ENCODE measurements at places on chromosomes 3 and 15.
A peak's percentile ranks its signal among the peaks of the same experiment; 100 is the strongest.

DNA sequence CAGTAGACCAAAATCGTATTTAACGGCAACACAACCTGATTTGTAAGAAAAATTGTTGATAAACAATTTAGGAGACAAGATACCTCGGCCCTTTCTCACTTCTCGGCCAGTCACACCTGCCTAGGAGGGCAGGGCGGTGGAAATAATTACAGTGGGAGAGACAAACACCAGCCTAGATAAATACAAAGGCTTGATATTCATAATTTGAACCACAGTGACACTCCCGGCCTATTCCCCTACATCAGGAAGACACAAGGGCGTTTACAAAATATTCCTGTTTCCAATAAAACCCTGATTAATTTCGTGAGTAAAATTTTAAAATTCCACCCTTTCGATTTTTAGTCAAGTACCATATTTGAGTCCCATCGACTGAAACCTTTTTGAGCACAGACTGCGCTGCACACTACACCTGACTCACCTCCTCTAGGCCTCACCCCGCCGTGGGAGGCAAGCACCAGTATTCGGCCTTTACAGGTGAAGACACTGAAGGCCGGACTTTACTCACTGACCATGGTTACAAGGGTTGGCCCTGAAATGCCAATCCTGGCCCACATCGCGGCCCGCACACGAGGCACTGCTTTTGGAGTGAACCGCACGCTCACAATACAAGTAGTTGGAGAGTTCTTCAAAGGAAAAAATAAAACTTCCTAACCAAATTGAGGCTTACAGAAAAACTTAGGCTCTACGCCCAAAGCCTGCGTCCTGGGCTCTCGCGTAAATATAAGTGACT lies 794 bp downstream of the ARPP19 start:
- DNase-seq: no peak

DNA sequence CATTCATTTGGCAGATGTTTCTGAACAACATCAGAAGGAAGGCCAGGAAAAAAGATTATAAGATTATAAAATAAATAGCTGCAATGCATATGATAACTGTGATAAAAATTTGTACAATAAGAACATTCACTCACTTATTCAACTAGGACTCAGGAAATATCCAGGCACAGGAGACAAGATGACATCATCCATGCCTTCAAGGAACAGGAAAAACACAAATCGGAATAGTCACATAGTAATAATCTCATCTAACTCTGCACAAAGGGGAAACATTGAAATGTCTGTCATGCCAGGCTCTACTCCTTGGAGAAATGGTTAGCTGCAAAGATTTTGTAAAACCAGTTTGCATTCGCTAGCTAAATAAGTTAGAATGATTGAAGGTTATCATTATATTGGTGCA lies 233.5 kb upstream of the AGTR1 start:
- DNase-seq: no peak

- DNase-seq: no peak
Observed at GRCh38 chr3:110504401-110504800, 567.2 kb upstream of the NECTIN3 start.

GRCh38 chr3:47319956-47320355 lies 37.2 kb downstream of the KLHL18 start:
- no peak for DNase-seq

DNA sequence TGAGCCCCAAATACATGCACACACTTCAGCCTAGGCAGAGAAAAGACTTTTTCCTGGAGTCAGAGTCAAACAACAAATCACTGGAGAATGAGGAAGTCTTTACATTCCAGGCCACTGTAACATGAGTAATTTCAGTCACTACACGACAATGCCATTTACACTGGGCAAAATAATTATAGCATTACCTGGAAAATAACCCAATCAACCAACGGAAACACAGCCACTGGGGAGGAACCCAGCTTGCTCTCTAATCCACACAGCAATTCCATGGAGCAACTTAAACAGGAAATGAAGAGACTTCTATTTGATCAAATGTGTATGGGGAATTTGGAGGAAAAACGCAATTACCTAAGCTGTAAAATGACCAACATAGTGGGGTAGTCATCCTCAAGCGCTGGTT lies 15.2 kb downstream of the FSTL1 start:
- no peak for DNase-seq

GRCh38 chr3:78872195-78872594 lies 895.6 kb downstream of the ROBO1 start:
- no peak for DNase-seq

DNA sequence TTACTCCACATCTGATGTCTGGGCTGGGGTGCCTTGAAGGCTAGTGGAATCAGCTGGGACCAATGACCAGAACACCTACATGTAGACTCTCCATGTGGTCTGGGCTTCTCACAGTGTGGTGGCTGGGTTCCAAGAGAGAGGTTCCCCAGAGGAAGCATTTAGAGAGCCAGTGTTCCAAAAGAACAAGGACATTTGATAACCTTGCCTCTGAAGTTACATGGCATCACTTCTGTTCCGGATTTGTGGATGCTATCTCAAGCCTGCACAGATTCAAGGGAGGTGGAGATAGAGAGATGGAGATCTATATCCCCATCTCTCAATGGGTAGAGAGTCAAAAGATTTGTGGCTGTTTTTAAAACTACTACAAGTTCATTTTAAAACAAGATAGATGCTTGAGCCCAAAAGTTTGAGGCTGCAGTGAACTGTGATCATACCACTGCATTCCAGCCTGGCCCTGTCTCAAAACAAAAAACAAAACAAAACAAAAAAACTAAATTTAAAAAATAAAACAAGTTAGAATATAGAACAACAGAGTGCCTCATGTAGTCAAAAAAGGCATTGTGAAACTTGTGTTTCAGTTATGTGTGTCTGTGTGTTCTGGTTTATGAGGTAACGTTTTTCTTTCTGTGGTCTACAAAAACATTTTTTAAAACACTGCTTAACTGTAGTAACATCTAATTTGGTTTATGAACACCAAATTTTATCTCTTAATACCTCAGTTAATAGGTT lies 44.8 kb downstream of the PDE8A start:
- no peak for DNase-seq

DNA sequence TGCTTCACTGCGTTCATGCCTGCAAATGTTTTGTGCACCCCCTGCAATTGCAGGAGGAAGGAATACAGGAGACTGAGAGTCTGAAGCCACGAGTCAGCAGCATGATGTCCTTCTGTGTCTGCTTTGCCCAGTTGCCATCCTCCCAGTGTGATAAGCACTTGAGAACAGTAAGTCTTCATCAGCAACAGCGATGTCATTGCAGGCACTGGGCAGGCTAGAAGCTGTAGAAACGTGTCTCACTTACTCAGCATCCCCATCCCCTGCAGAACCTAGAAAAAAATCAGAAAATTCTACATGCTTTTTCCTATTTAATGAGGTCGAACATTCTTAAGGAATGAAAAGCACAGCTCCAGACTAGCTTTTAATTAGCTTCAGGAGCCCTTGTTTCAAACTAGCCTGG lies 156.5 kb upstream of the LPP start:
- no peak for DNase-seq

GRCh38 chr3:49017971-49018706 lies at the start of gene DALRD3:
Gene DALRD3, minus strand, starts transcription at chr3:49018580. Its CDS starts 16 bp downstream, at chr3:49018564.
- DNase-seq: no peak

DNA sequence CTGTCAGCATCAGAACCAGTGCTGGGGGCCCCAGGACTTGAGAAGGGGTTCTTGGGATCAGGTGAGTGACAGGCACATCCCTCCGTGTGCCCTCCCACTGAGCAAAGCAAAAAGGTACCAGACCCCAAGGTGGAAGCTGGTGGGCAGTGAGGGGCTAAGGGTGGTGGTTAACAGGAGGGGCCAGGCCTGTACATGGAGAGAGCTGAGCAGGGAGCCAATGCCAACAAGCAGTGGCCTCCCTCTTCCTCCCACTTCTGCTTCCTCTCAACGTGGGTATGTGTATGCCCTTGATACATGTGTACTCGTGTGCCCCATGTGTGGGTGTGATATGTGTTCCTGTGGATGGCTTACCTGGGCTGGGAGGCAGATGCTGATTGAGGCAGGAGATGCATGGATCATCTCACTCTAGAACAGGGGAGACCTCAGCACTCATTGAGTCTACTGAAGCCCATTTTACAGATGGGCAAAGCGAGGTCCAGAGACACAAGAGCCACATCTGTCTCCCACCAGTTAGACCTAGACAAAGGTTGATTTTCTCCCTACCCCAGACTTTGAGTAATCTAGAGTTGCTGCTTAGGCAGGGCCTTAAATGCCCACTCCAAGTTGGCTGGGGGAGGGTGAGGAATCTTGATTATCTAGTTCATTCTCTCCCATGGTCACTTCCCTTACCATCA lies 945 bp downstream of the VIPR1 start:
- no peak for DNase-seq

GRCh38 chr3:126961791-126962461 lies 21.0 kb upstream of the PLXNA1 start:
- no peak for DNase-seq

- DNase-seq: no peak
Observed at GRCh38 chr15:48638963-48639362, 6.5 kb downstream of the FBN1 start.

DNA sequence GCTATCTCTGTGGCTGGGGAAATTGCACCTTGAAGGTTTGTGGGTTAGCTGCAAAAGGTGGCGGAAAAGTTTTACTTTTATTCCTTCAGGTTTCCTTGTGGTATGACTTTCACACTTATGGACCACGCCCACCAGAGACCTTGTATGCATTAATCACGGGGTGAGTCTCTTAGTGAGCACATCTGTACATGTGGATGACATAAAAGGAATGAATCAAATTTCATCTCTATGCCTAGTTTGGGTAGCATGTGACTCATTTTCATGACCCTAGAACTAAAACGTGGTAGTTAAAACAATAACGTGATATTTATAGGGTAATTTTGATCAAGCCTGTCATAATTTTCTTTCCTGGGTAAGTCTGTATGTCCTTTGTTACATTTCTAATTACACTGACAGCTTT lies 141.7 kb downstream of the PDCD6IP start:
- no peak for DNase-seq

GRCh38 chr3:17181413-17181907 lies 296.7 kb downstream of the PLCL2 start:
- DNase-seq: no peak

DNA sequence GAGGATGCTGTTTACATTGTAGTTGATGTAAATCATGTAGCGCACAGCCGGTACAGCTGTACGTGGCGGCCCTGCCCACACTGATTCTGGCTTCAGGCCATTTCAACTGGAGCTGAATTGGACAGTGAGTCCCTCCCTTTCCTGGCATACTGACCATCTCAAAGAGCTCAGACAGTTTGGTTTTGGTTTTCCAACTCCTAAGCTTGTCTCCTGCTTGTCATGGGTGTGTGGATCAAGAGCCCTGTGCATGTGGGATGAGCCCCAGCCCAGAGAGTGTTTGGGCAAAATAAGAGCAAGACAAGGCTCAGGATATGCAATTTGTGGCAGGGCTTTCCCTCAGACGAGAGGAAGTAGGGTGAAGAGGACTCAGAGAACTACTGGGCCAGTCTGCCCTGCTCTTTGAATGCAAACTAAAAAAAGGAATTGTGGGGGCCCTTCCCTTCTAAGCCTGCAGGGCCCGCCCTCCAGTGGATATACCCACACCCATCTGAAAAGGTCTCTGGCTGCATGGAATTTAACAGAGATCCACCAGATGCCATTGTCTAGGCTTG lies 13.3 kb downstream of the ITGA11 start:
- no peak for DNase-seq

DNA sequence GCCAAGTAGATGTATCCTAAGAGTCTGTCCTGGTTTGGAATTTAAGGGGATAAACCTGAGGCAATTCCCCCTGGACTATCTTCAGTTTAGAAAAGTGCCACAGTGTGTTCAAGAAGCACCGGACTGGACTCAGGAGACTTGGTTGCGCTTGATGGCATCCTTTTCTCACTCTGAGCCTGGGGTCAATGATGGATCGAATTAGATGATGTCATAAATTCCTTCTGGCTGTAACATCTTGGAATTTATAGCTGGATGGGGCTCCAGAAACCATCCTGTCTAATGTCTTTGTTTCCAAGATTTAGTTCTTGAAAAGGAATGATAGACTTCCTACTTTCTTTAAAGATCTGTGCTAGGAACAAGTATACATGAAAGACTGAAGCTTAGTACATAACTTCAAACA lies 280.6 kb downstream of the LPP start:
- no peak for DNase-seq

DNA sequence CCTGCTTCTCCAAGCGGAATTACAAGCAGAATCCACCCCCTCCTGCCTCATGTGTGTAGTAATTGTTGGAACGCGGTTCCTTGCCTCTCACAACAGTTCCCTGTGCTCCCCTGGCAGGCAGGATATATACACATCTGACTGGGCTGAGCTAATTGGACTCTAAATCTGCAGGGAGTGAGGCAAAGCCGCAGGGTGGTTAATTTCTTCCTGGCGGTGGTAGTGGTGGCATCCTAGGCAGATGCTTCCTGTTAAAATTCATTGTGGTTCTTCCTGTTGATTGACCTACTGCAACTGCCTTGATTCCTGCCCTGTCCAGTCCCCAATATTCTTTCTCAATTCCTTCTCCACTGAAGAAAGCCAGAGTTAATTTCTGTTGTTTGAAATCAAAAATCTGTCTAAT lies 202.9 kb upstream of the PROK2 start:
- no peak for DNase-seq

DNA sequence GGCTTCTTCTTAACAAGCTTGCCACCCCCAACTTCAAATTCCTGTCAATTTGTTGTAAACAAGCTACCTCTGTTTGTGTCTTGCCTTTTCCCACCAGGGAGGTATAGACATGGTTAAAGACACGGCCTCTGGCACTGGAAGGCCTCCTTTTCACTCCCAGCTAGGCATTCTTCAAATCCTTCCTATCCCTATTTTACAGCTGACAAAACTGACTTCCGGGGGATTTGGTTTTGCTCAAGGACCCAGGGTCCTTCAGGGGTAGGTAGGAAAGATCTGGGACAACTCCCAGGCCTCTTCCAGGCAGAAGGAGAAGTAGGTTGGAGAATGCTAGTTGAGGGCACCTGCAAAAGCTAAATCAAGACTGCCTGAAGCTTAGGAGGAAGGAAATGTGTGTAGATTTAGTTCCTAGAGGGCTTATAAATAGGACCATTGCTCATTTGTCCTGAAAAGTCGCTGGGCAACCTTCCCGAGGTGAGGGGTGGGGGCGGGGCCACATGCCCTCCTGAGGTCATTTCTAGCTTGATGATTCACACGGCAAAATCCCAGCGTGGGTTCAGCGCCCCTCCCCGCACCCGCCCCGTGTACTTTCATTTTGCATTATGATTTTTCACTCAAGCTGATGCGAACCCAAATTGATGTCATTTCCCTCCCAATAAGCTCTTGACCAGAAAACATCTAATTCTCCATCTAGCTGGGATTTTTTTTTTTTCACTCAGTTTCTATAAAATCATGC lies 365.5 kb downstream of the SHQ1 start:
- DNase-seq: peak; percentile 43

All from stimulated activated CD8-positive, alpha-beta memory T cell treated with anti-CD3 and anti-CD28 coated beads, Interleukin-4, amount 100 ng/mL, for 1 hour (primary cell).